Non-pigmented ciliary epithelial cell (primary cell): ENCODE measurements at places on chromosomes 5 and 9.
A peak's percentile ranks its signal among the peaks of the same experiment; 100 is the strongest.

- DNase-seq: peak; percentile 28
Observed at GRCh38 chr5:54616031-54616430, 98.5 kb downstream of the SNX18 start.

DNA sequence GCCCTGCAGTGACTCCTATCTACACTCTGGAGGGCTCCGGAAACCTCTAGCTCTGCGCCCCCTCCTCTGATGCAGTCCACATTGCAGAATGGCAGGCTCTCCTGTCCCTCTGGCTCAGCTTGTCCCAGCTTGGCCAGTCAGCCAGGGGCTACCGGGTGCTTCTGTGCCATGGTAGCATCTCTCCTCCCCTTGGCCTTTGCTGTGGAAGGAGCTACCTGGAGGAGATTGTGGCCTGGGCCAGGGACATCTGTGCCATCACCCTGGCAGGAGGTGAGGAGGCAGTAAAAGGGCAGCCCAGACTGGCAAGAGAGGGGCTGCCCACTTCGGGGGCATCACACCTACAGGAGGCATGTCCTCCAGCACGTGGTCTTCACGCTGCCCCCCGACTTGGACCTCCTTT, 38.1 kb upstream of the FCN1 start:
- DNase-seq: no peak

DNA sequence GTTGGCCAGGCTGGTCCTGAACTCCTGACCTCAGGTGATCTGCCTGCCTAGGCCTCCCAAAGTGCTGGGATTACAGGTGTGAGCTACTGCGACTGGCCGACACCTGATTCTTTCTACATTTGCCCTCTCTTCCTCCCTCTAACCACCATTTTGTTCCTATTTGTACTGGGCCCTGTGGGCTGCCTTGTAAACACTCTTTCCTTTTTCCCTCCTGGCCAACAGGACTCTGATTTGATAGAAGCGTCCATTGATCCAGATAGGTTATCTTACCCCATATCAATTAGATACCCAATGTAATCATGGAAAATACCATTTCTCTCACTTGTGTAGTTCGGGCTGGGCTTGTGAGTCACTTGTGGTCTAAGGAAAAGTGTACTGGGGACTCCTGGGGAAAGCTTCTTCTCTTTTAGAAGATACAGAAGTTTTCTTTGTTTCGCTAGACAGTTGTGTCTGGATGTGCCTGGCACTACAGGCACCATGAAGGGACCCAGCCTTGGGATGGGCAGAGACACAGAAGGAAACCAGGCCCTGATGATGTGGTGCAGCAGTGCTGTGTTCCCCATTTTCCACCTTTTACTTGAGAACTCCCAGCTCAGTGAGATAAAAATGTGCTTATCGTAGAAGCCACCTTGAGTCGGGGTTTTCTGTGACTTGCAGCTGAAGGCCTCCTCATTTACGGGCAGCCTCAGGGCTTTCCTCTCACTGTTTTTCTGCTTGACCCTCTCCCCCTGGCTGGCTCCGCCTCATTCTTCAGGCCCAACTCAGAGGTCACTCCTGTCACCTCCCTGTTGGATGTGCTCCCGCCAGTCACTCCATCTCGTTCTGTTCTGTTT, 32.8 kb upstream of the CPEB4 start:
- no peak for DNase-seq

DNA sequence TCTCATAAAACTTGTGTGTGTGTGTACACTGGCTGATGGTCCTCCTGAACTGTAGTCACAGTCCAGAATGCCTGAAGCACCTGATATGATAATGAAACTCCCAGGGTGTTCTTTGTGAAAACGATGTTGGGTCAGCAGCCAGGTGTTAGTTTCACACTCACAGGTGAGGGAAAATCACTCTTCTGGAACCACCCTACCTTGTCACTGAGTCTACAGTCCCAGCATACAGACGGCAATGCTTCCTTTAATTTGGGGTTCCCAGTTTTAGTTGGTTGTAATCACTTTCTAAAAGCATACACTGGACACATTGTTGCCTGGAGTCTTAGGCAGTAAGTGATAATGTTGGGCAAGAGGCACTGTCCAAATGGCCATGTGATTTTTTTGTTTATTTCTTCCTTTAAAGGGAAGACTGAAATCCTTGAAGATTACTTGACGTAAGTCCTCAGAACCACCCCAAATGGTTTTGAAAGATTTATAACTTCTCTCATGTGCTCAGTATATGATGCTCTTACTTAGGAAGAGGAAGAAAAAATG, 18.2 kb upstream of the MGAT1 start:
- no peak for DNase-seq

GRCh38 chr5:122508623-122509022, 196.6 kb downstream of the SNCAIP start:
- DNase-seq: no peak

DNA sequence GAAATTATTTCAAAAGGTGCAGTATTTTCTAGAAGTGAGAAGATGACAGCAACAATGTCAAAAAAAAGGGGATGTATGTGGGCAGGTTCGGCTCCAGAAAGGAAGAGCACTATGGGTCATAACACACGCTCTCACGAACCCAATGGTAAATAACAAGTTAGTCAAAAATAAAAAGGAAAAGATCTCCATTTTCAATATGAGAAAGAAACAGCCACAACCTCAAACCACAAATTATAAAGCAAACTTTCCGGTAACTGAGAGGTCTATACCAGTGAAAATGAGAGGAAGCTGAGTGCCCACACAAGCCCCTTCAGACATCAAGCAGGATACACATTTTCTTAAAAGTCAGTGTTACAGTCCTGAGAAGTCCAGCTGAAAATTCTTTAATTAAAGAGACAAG, 398.5 kb upstream of the RPS23 start:
- DNase-seq: no peak

- DNase-seq: no peak
Observed at GRCh38 chr9:134690946-134691694, 49.5 kb downstream of the COL5A1 start.

DNA sequence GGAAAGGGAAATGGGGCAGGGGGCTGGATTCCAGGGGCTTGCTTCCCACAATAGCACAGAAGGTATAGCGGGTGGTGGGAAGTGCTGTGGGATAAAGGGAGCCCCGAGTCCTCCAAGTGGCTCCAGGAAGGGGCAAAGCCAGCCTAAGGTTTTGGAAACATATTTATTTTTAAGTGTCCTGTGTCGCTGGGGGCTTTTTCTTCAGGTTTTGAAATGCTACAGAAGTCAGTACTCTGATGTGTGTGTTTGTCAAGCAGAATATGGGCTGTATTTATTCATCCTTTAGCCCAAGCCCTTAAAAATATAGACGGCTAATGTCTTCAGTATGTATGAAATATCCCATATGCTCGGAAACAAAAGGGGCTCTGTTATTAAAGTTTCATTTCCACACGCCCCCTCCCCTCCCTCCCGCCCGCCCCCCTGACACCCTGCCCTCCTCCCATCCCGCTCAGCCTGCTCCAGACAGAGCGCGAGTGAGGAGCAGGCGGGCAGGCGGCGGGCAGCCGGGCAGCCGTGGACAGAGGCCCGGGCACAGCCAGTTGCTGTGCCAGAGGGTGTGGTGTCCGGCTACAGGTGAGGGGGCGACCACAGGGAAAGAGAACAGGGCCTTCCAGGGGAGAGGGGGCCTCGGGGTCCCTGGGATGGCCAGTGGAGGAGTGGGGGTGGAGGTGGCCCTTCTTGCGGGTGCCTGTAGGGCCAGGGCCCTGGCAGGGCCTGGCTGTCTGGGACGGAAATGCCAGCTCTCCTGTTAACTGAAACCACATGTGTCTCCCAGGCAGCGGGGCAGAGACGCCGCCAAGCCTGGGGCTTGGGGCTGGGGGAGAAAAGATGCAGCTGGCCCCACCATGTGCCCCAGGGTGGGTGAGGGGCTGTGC, 39.6 kb upstream of the SYNPO start:
- DNase-seq: no peak

GRCh38 chr5:168390491-168390890, 95.8 kb upstream of the RARS1 start:
- DNase-seq: no peak

DNA sequence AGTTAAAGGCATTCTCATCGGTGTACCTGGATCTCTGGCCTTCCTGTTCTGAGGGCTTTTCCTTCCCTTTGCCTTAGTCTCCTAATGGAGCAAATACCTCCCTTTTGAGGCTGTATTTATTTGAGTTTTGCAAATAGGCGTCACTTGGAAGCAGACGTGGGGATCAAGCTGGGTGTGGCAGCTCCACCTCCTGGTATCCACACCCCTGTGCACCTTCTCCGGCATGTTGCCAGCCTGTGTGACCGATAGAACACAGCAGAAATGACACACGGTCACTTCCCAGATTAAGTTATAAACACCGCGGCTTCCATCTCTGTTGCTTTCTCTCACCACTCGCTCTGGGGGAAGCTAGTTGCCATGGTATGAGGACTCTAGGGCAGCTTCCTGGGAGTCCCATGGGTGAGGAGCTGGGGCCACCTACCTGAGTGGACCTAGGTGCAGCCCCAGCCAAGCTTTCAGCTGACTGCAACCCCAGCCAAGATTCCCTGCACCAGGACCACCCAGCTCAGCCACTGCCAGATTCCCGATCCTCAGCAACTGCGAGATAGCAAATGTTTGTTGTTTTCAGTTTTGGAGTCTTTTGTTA, 214.4 kb upstream of the MVB12B start:
- DNase-seq: no peak

DNA sequence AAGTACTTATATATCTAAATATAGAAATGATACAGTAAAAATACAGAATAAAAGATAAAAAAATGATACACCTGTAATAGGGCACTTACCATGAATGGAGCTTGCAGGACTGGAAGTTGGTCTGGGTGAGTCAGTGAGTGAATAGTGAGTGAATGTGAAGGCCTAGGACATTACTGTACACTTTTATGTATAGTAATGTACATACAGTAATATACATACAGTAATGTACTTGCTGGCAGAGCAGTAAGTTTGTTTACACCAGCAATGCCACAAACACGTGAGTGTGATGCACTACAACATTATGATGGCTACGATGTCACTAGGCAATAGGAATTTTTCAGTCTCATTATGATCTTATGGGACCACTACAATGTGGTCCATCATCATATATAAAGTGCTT, 34.2 kb downstream of the SUSD1 start:
- DNase-seq: no peak

GRCh38 chr5:112065781-112066180, 308.8 kb upstream of the NREP start:
- no peak for DNase-seq

- no peak for DNase-seq
Observed at GRCh38 chr9:113741886-113742854, 133.9 kb upstream of the ZNF618 start.

GRCh38 chr5:178595750-178596149, 5.6 kb upstream of the COL23A1 start:
- no peak for DNase-seq

- no peak for DNase-seq
Observed at GRCh38 chr5:179749857-179750508, 17.4 kb downstream of the MAML1 start.

DNA sequence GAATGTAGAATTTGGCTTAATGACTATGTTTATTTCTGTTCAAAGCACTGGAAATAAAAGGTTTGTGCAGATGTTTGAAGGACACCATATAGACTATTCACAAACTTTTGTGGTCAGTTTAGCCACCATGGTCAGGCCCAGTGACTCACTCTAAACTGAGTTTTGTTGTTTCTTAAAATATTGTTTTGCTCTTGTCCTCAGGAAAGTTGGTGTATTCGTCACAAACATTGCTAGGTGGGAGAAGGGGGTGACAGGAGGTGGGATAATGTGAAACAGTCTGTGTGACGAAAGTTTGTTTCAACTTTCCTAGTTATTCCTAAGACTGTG, 35.0 kb upstream of the LIFR start:
- no peak for DNase-seq

DNA sequence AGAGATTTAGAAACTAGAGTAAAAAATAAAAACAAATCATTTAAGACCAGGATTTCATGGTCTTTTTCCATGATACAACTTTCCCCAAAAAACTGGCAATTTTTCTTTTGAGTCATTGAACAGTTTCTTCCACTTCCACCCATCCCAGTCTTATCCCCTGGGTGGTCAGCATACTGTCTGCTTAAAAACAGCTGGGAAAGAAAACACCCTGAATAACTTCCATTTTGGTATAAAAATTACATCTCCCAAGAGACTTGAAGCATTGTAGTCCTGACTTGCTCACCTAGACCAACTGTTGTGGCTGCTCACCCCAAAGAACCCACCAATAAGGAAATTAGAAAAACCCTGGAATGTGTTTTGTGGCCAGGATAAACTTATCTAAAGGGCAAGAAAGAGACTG, 731.3 kb downstream of the NR2F1-AS1 start:
- DNase-seq: no peak

GRCh38 chr5:91313757-91314673, 69.1 kb downstream of the ARRDC3 start:
- no peak for DNase-seq

GRCh38 chr5:10635257-10635866, 71.5 kb downstream of the ANKRD33B start:
- peak; percentile 30 for DNase-seq
